ENCODE measurements at places on chromosomes 2 and 18. TPM values are rescaled to one million over a fixed set of nuclear protein-coding genes. Genes with fewer than 3 reads are reported as not detected.

PLCL1 gene
- total RNA-seq: 0.40 TPM

DNA sequence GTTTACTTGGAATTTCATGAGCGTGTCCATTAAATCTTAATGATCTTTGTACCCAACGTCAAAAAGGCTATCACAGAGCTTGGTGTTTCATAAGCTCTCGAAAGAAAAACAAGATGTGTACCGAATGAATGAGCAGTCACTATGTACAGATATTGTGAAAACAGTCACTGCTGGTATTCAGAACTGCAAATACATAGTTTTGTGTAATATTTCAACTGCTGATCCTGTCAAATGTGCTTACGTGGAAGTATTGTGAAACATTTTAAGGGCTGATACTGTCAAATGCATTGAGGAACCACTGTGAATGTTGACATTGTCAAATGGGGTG lies 184.2 kb upstream of the KLHL29 start:
- no peak for DNase-seq

SERPINB11 gene
- total RNA-seq: not detected

GAL3ST2 gene
- total RNA-seq: 0.48 TPM

GRCh38 chr2:233449081-233449901 lies 95.0 kb downstream of the DGKD start:
- no peak for DNase-seq

SRD5A2 gene
- total RNA-seq: not detected

- DNase-seq: no peak
Observed at GRCh38 chr18:68803356-68803755, 5.5 kb downstream of the CCDC102B start.

NIFK gene
- 92.9 TPM for total RNA-seq

DNA sequence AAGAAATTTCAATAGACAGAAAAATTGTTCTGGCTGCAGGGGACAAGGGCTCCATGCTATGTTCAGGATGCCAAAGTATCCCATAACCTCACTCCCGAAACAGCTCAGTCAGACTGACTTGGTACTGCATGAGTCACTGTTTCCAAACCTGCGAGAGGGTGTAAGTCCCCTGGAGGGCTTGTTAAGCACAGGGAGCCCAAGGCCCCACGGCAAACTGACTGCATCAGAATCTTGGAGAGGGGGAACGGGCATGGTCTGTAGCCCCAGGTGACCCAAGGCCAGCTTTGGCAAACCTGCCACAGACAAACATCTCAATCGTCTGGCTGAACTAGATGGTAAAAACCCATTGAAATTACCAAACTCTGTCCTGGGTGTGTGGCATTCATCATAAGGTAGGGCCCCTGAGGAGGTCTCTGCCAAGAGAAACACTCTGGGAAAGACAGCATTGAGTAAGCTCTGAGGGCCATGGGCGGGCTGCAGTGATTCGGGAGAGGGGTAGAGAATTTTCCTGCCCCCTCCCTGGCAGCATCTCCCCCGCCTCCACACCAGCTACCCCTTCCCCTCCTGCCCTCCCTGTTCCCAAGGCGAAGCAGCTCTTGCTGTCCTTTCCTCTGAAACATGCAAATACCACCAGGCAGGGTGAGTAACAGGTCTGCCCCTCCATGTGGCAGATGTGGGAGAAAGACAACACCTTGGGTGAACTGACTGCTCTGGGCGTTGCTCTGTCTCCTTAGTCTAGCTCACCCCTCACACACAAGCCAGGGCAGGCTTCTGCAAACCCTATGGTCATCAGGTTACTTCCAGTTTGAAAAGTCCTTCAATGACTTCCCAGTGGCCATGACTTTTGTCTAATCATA lies 274.7 kb upstream of the SIX2 start:
- DNase-seq: no peak

DNA sequence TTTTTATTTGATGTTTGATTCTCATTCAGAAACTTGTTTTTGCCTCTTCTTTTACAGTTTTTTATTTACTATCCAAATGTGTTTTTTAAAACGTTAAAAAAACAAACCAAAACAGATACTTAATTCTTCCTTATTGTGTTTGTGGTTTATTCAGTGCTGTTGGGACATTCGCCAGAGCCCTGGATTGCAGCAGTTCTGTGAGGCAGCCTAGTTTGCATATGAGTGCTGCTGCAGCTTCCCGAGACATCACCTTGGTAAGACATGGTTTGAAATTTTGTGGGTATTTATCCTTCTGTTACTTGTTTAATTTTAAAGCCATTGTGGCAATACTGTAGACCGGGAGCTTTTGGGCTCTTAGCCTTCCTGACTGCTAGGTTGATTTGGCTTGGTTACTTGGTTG lies 91.2 kb downstream of the MTA3 start:
- DNase-seq: no peak

- no peak for DNase-seq
Observed at GRCh38 chr18:41526054-41526453, 429.0 kb upstream of the PIK3C3 start.

CTAGE1 gene
- not detected for total RNA-seq

DNA sequence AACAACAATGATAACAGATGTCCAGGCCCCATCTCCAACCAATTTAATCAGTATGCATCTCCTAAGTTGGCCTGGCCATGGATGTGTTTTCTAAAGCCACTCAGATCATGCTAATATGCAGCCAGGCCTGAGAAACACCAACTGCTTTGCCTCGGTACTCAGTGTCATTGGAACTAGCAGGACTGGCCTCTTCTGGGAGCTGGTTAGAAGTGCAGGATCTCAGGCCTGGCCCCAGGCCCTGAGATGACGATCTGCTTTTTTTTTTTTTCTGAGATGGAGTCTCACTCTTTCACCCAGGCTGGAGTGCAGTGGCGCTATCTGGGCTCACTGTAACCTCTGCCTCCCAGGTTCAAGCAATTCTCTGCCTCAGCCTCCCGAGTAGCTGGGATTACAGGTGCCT lies 69.1 kb downstream of the IRS1 start:
- no peak for DNase-seq

PRKAG3 gene
- total RNA-seq: not detected

RTP5 gene
- not detected for total RNA-seq

- no peak for DNase-seq
Observed at GRCh38 chr18:11888726-11889125, 19.4 kb downstream of the MPPE1 start.

DNA sequence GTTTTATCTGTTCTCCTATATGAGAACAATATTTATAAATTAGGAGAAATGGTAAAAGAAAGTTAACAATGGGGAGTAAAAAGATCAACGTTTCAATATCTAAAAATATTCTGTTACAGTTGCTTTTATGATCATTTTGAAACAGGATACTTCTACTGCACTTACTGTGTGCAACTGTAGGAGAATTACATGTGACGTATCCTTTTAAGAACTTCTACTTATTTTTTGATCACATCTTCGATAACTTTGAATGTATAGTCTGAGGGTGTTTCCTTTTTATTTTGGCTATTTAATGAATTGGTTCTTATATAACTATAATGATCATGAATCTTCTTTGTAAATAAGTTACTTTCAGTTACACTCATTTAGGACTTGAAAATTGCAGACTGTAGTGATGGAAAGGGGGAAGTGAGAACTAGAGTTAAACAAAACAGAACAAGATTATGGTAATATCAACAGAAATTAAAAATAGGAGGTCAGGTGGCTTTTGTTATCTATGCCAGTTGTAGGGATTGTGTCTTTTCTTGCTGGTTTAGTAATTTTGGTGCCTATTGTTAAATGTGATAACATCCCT lies 109.9 kb downstream of the MSTN start:
- DNase-seq: peak; percentile 65

DNA sequence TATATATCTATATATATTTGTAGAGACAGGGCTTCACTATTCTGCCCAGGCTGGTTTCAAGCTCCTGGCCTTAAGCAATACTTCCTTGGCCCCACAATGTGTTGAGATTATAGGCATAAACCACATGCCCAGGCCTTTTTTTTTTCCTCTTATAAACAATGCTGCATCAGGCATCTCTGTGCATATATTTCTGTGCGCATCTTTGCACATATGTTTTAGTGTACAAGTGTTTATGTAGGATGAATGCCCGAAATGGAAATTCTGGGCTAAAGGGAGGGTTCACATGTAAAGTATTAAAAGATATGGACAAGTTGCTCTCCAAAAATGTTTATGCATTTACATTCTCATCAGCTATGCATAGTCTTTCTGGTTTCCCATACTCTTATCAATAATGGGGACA lies 183.2 kb upstream of the SPRED2 start:
- no peak for DNase-seq

GRCh38 chr2:31467426-31467825 lies 52.9 kb upstream of the XDH start:
- DNase-seq: no peak

- DNase-seq: no peak
Observed at GRCh38 chr2:19027626-19028025, 330.8 kb downstream of the OSR1 start.

ZNF396 gene
- total RNA-seq: 0.45 TPM

- DNase-seq: no peak
Observed at GRCh38 chr2:169265591-169265990, 96.7 kb downstream of the LRP2 start.

GRCh38 chr2:112893752-112894151 lies 17.2 kb upstream of the IL37 start:
- no peak for DNase-seq

DNA sequence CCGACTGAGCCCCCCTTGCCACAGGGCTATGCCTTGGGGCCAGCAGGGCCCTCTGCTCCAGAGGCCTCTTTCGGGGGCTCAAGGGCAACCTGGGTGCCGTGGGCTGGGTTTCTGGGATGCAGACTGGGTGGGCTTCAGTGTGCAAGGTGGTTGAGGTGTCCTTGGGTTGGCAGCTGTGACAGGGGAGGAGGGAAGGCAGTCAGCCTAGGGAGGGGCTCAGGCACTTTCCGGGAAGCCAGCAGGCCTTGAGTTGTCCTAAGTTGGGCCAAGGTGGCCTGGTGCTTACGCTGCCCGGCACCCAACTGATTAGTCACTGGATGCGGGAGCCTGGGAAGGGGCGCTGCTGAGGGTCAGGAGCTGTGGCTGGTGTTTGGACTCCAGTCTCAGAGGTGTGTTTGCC lies 199.5 kb downstream of the TWIST2 start:
- no peak for DNase-seq

FAM161A gene
- 7.0 TPM for total RNA-seq

DNA sequence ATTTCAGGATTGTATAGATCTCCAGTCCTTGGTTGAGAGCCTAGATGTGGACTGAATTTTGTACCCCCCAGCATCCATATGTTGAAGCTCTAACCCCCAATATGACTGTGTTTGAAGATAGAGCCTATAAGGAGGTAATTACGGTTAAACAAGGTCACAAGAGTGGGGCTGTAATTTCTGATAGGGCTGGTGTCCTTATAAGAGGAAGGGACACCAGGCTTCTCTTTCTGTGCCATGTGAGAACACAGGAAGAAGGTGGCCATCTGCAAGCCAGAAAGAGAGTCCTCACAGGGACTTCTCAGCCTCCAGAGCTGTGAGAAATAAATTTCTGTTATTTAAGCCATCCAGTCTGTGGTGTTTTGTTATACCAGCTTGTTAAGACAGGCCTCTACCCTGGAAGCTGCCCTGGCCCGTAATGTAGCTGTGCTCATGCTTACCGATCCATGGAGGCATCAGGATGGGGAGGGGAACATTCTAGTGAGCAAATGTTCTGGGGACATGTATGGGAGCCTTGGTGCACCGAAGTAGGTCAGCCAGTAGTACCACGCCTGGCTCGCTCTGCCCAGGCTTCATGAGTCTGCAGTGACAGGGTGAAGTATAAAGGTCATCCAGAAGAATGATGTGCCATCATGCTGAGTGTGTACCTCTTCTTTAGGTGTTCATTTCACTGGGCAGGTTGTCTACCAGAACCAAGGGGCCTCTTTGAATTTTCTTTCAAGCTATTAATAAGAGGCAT lies 16.1 kb downstream of the RASGRP3 start:
- no peak for DNase-seq

RBFA gene
- 41.2 TPM for total RNA-seq

ERMN gene
- 1.2 TPM for total RNA-seq

DNA sequence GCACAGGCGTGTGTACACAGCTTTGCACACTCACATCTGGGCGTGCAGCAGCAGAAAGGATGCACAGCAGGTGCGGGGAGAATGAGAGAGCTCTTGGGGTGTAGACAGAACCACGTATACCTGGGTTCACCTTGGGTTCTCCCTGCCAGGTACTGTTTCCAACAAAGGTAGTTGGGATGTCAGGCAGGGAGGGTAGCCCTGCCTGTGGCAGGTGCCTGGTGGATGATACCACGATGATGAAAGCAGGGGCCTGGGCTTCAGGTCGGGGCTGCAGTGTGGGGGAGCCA lies 6.5 kb upstream of the ARID5A start:
- DNase-seq: no peak

- no peak for DNase-seq
Observed at GRCh38 chr2:222298311-222299150, at the start of gene PAX3. Gene PAX3 (minus strand): TSS chr2:222298998. CDS start chr2:222298615, 383 bp downstream.

CHPF gene
- 11.6 TPM for total RNA-seq

- no peak for DNase-seq
Observed at GRCh38 chr2:240574386-240575100, 6.3 kb downstream of the RNPEPL1 start.

- no peak for DNase-seq
Observed at GRCh38 chr2:10393640-10393982, 54.5 kb downstream of the ODC1 start.

- no peak for DNase-seq
Observed at GRCh38 chr2:19687017-19687659, 214.6 kb downstream of the TTC32 start.

SPP2 gene
- 0.37 TPM for total RNA-seq

ARHGAP25 gene
- 1.0 TPM for total RNA-seq

TLX2 gene
- total RNA-seq: 5.5 TPM

- DNase-seq: no peak
Observed at GRCh38 chr2:205792908-205793307, 110.6 kb downstream of the NRP2 start.

UGT1A5 gene
- total RNA-seq: not detected

C1QL2 gene
- total RNA-seq: not detected

DNA sequence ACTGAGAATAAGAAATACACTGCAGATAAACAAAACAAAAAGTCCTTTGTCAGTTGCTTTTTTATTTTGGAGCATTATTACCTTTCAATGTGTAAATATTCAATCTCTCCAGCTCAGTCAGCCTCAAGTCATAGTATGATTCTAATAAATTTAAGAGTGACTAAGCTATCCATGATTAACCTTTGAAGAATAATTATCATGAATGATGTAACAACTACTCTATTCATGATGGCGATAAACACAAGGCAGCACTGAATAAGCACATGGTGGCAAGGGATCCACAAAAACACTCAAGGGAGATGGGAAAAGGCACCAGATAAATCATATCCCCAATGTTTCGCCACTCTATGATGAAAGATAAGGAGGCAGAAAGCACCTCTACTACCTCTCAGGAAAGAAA lies 67.0 kb downstream of the MAP4K3 start:
- no peak for DNase-seq

AKAIN1 gene
- not detected for total RNA-seq

- DNase-seq: no peak
Observed at GRCh38 chr2:41709702-41710599, 337.9 kb upstream of the PKDCC start.

SLC38A11 gene
- not detected for total RNA-seq

GRCh38 chr2:101306410-101306809 lies 2.1 kb downstream of the RNF149 start:
- no peak for DNase-seq

DNA sequence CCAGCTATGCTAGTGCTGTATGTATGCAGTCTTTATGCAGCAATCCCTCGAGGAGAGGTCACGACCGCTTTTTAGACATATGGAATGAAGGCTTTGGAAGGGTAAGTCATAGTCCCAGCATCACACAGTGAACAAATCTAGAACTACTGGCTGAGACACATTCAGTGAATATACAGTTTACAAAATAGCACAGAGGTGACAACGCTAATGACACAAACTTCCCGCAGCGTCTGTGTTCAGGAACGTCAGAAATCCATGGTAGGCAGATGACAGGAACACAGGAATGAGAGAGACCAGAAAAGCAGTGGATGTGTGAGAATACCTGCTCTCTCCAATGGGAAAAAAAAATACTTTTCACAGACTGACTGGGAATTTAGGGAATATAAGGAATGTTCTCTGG lies 29.6 kb downstream of the CABYR start:
- DNase-seq: no peak

Measured in GM12878 (cell line).